HFFc6 (cell line): ENCODE measurements at places on chromosomes 1 and 21. TPM values are rescaled to one million over a fixed set of nuclear protein-coding genes. Genes with fewer than 3 reads are reported as not detected.

- DNase-seq: peak; percentile 26
These were observed 57.0 kb downstream of the MDM4 start for GRCh38 chr1:204572923-204573922.

- peak; percentile 12 for DNase-seq
These were observed 9.6 kb upstream of the GPR37L1 start for GRCh38 chr1:202112859-202113689.

- DNase-seq: no peak
These were observed 13.5 kb downstream of the CYP4B1 start for GRCh38 chr1:46812065-46812963.

GRCh38 chr1:63920154-63921117, 146.6 kb downstream of the ROR1 start:
- peak; percentile 95 for DNase-seq

- no peak for DNase-seq
These were observed 159.9 kb downstream of the ACTL8 start for GRCh38 chr1:17914987-17915386.

Gene GFI1
- total RNA-seq: 0.07 to 0.25 TPM in 2 of 3 replicates, not detected in the other

Gene SLAMF1
- not detected in 3 replicates for total RNA-seq

Gene ZYG11A
- total RNA-seq: 0.24 to 1.0 TPM (median 0.48 TPM) in 3 replicates
